AML-193 (cell line): ENCODE measurements at places on chromosomes 7 and 10.

DNA sequence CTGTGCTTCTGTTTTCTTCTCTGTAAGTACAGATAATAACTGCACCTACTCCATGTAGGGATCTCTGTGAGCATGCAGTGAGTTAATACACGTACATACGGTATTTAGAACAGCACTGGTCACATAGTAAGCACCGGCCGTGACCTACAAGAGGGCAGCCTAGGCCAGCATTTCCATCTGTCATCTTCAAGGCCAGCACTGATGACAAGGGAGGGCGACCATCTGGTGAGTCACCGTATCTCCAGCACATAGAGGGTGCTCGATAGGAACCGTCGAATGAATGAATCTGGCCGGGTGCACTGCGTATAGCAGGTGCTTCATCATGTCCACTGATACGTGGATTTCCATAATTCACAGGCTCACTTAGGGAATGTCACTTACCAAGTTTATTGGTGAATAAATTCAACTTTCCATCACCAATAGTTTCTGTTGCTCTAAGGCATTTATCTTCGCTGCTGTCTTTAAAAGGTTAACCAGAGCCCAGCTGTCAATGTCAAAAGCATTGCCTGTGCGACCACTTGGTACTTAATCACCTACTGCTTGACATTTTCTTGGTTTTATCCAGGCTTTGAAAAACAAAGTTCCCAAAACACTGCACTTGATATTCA, 8.3 kb downstream of the NOD1 start:
- DNase-seq, result no peak

DNA sequence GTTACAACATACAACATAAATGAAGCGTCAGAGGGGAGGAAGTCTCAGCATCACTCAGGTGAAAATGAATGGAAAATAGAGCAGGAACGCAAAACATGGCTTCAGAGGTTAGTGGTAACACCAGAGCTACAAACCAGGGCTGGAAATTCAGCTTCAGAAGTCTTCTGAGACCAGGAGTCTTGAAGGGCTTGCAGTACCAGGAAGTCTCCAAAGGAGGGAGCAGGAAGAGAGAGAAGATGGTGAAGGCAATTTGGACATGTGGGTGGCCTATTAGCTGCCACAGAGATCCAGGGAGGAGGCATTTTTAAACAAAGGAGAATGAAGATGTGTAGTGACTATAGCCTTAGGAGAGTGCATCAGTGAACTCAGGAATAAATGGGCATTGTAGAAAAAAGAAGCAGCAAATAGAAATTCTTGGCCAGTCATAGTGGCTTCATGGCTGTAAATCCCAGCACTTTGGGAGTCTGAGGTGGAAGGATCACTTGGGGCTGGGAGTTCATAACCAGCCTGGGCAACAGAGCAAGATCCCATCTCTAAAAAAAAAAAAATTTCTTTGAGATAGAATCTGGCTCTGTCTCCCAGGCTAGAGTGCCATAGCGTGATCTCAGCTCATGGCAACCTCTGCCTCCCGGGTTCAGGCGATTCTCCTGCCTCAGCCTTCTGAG, 9.3 kb upstream of the TET1 start:
- peak; percentile 79 for DNase-seq

DNA sequence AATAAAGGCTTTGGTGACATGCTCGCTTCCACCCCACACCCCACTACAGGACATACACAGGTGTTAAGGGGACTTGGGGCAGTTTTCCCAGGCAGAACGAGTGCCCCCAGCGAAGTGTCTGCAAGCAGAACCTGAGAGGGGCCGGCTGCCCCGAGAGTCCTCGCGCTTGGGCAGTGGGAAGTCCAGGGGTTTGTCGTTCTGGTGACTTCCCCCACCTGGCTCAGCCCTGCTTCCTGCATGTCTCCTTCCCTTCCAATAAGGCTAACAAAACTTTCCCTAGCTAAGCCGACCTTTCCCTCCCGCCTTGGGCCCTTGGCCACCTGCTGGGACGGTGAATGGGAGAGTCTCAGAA, 916 bp downstream of the VWA2 start:
- DNase-seq, result no peak

DNA sequence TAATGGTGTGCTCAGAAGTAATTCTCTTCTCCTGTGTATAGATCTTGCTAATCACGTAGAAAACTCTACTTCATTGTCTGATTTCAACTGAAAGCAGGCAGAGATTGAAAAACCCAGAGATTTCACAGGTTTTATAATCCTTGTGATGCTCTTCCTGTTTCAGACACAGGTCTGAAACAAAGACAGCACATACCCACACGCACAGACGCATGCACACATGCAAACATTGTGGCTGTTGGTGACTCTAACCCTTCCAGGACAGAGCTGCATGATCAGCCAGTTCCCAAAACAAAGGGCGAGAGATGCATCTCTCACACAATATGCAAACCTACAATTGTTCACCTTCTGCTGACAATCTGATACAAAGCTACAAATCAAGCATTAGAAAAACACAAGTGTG, 11.1 kb upstream of the TFEC start:
- no peak for DNase-seq

GRCh38 chr10:114117728-114118127, 56.3 kb downstream of the CCDC186 start:
- DNase-seq, result no peak

DNA sequence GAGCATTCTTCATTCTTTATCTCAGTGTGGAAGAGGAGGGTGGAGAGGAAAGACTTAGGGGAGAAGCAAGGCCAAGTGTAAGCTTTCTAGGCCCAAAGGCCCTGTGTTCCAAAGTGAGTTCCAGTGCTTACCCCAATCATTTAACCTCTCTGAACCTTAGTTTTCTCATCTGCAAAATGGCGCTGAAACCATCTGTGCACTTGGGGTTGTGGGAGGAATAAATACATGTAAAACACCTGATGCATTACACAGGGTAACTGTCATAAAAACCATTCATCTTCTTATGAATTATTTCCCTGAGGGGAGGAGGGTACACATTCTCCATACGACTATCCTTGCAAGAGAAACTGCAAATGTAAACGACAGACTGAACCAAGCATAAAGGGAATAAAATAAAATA, 19.0 kb downstream of the PIK3AP1 start:
- no peak for DNase-seq

GRCh38 chr10:90087197-90088023, 386.0 kb downstream of the KIF20B start:
- no peak for DNase-seq

GRCh38 chr7:74051629-74052410, 23.8 kb downstream of the ELN start:
- DNase-seq, result no peak

DNA sequence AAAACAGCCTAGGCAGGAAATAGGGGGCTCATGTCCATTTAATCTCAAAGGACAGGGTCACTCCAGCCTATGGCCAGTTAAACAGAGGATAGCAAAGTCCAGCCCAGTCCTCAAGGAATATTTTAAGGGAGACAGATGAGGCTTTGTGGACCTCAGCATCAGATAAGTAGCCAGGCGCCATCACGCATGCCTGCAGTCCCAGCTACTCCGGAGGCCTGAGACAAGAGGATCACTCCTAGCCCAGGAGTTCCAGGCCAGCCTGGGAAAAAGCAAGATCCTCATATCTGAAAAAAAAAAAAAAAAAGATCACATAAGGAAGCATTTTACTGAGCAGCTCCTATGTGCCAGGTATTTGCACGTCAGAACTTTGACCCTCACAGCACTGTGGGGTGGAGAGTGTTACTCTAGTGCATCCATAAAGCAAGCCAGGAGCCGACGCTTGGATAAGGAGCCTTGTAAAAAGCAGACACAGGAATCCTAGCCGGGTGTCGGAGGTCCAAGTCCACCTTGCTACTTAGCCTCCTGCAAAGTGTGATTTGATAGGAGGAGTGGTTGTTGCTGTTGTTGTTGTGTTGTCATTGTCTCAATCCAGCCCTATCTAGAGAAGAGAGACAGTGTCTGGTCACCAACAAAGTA, 61.8 kb upstream of the DOCK1 start:
- no peak for DNase-seq

GRCh38 chr10:35035606-35036005, 54.5 kb downstream of the CUL2 start:
- peak; percentile 17 for DNase-seq

DNA sequence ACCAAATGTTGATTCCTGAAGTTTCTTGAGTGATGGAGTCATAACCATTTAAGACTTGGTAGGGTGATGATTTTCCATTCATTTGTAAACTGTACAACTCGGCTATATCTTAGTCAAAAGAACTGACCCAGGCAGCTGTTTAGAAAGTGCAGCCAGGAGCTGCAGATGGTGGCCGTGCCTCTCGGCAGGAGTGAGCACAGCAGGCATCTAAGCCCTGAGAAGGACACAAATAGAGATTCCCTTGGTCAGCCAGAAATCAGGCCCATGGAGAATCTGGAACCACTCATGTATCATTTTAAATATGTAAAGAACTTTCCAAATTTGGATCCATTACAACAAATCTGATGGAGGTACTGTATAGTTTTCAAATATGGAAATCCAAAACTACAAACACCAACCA, 177.0 kb upstream of the AKR1E2 start:
- no peak for DNase-seq

- DNase-seq, result no peak
Observed at GRCh38 chr7:155911471-155912105, 99.3 kb upstream of the SHH start.

GRCh38 chr10:121242741-121243608, 355.3 kb downstream of the FGFR2 start:
- no peak for DNase-seq

DNA sequence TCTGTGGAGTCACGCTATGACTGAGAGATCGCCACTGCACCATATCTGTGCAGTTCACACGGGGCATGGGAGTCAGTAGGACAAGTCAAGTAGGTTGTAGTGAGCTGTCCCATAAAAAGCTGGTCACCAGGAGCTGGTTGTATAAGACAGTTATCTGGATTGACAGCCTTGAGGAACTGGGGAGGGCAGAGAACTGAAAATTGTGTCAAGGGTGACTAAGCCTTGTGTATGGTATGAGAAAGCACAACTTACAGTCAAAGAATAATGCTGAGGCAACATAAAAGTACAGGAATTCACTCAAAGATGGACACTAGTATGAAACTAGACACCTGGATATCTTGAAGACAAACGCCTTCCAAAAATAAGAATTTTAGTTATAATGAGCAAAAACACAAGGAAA, 564.9 kb downstream of the POM121L12 start:
- no peak for DNase-seq

- DNase-seq, result no peak
Observed at GRCh38 chr10:36666451-36666850, 458.9 kb upstream of the ANKRD30A start.

DNA sequence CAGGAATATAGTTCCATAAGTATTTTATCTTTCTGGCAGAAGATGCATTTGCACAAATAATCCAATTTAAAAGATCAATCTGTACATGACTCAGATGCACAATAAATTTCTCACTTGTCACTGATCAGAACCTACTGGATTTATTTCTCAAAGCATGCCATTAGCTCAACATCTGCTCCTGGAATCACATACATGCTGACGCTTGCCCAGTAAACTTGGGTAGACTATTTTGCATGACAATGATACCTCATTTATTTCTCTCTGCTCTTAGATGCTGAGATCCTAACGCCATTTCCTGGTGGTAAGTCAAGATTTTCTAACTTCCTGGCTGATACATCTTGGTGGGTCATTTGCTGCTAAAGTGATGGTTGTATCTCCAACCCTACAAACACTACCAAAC, 33.8 kb upstream of the C10orf120 start:
- no peak for DNase-seq

DNA sequence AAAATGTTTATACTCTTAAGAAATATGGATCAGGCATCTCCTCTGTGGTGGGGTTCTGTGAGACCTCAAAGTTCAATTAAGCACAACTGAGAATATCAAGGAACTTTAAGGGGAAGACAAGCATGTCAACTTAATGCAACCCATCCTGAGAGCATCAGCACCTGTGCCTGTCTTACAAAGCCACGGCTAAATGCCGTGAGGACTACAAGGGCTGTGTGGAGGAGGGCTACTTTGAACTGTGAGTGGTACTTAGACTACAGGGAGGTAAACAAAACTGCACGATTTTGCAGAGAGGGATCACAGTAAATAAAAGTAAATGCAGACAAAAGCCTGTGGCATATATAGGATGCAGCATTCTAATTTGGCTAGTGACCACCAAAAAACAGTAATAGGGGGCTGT, 139.1 kb downstream of the ATE1 start:
- no peak for DNase-seq

DNA sequence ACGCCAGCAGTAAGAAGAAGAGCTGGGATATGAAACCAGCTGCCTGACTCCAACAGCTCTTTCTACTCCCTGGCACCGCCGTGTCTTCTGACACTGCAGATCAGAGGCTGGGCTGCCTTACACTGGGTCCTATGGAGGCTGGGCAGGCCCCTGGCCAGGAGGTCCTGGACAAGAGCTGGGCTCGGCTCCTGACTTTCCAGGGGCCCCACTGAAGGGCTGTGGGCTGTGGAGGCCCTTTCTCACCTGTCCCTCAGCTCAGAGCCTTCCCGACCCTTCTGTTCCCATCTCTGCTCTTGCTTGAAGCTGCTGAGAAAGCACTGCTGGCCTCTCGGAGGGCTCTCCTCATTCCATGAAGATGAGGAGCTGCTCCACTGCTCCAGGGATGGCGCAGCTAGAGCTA, 85.9 kb upstream of the UNC5B start:
- DNase-seq, result no peak

- no peak for DNase-seq
Observed at GRCh38 chr10:104309980-104310978, 28.0 kb downstream of the ITPRIP start.

DNA sequence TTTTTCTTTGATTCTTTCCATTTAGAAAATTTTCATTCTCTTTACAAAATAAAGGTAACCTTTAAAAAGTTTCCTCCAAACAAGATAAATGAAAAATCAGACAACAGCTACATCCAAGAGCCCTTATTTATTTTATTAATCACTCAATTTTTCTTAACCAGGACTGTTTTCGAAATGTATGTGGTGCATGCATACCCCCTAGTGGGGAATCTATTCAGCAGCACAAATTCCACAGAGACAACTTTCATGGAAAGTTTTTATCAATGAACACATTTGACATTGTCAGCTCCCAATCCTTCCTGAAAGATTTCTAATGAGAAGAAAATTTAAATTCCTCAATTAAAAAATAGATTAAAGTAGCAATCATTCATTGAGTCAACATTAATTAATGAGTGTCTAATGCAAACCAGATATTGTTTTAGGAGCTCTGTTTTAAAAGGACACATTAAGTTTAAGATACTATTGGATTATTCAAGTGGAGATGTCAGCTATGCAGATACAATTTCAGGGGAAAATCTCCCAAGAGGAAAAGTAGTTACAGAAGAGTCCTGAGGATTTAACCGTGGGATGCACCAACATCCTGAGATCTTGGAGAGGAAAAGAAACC, 5.2 kb upstream of the HTR7 start:
- no peak for DNase-seq
